ENCODE measurements at places on chromosomes 5 and 9.
A peak's percentile ranks its signal among the peaks of the same experiment; 100 is the strongest.

GRCh38 chr5:146893991-146894390, 15.4 kb upstream of the PPP2R2B start:
- no peak for DNase-seq

- no peak for DNase-seq
These were observed 48.5 kb downstream of the PLK2 start for GRCh38 chr5:58411372-58411771.

GRCh38 chr5:158522776-158523175, 576.9 kb downstream of the EBF1 start:
- DNase-seq, result no peak

DNA sequence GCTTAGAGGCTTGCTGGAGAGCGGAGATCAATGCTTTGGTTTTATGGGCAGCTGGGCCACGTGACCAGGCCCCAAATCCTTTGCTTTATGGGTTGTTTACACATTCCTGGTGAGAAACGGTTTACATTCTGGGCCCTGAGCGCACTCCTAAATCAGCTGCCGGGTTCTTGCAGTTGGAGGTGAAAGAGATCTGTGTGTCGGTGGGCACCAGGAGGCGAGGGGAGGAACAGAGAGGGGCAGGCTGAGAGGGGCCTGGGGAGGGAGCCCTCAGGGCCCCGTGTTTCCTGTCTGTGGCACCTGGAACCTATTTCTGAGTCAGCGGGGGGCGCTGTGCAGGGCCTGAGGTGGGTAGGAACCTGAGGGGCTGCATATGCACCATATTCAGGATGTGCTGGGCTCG, 63.5 kb upstream of the HAND1 start:
- DNase-seq, result no peak

GRCh38 chr9:21974722-21975409, 19.3 kb downstream of the CDKN2A start:
- DNase-seq, result no peak

GRCh38 chr5:110525762-110526161, 200.7 kb downstream of the TMEM232 start:
- DNase-seq, result no peak

DNA sequence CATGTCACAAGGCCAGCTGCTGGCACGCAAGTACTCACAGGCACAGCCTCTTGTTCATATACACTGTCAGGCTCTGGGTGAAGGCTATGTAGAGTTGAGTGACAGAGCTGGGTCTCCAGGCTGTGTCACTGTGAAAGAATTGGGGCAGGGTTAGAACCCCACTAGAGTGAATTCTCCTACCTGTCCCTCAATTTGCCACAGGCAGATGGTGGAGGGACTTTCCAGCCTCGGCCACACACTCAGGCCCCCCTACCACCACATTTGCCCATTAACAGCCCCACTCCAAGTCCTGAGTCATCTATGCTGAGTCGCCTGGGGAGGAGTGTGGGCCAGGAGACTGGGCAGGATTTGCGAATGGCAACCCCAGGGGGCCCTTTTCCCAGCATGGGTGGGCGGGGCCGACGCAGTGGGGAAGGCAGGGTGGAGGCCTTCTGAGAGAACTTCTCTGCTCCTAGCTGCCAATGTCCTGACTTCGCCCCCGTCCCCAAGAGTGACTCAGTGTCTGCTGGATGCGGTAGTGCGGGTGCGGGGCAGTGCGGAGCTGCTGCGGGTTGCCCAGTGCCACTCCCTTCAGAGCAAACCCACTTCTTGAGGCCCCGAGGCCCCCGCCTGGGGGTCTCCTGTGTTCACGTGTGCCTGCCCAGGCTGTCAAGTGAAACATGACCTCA, 50.3 kb upstream of the PSD2 start:
- DNase-seq, result peak; percentile 98

DNA sequence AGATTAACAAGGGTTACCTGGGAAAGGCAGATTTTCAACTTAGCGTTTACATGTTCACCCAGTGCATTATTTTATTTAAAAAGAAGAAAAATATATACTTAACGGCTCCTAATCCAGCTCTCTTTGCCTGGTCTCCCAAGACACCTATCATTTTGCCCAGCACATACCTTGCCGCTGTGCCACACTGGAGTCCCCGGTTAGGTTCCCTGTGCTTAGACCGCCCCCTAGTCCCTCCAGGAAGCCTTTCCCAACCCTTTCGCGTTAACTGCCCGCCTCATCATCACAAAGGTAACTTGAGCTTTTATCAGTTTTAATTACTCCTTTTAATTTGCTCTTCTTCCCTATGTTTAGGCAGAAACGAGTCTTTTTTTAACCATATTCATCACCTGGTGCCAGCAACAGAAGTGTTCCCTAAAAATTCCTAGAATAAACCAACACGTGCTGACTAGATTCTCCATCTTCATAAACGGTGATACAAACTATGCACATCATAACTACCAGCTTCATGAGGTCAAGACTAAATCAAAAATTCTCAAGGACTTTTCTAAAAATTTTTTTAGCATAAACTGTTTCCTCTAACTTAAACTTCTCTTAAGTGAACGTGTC, 19.7 kb downstream of the DNAJA1 start:
- no peak for DNase-seq

DNA sequence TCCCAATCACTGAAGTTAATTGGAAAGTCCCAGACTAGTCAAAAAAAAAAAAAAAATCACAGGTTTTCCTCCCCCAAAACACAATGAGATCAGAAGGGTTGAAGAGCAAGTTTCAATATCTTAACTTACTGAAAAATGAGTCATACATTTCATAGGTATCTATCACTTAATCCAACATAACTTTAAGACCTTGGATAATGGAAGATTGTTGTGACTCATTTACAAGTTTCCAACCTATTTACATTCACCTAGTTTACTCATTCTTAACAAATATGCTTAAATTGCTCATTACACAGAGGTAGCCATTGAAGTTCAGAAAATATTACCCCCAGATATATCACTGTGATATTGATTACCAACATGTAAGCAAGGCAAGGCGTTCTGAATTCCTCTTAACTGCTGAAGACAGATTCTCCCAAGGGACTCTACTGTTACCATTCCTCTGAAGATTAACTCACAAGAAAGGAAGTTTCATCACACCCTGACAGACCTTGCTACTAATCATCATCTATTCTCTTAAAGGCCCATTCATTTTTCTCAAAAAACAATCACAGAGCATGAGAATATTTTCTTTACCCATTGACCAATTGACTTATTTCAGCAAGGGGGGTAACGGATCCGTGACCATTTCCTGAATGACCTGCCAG, 563.8 kb downstream of the TLE1 start:
- peak; percentile 62 for DNase-seq

DNA sequence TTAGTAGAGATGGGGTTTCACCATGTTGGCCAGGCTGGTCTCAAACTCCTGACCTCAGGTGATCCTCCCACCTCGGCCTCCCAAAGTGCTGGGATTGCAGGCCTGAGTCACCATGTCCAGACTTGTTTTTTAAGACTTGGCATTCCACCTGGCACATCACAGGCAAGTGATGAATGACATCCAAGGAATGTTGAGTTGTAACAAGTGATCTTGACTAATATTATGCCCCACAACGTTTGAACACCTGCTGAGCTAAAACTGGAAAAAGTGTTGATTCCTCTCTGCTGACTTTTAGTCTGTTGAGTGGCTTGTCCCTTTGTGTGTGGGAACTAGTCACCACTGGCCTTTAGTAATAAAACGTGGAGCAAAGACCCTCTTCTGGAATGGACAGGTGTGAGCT, 54.6 kb downstream of the SUB1 start:
- DNase-seq, result no peak

DNA sequence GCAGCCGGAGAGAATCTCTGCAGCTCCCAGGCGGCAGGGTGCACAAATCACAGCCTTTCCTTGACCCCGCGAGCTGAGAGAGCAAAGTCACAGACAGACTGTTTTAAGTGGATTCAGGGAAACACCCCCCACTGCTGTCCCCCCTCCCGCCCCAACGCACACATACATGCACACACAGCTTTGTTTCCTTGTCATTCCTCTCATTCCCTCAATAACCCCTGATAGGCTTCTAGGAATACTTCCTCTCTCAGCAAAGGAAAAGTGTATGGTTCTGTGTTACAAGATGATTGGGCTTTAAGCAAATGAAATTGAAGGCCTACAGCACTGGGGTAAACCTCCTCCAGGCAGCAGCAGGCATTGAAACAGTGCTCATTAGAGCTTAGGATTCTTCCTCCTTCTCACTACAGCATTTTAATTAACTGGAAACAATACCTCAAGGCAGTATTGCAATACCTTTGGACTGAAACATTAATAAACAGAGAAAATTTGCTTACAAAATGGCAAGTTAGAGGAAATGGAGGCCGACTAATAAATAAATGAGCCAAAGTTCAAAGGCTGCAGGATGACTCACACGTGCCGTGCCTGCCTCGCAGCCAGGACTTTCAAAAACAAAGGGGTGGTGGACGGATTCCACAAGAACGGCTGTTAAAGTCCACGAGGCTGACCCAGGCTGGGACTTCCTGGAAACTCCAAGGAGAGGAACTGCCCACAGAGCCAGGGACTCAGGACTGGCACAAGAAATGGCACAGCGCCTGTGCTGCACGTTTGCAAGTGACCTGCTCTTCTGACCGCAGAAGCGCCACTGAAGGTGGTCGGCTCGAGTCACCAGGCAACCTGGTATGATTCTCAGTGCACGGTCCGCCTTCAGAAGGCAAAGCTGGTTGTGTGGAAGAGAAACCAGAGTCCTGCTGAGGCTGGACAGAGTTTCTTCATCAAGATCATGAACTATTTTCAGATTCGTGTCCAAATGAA, 236.2 kb downstream of the SYK start:
- DNase-seq, result peak; percentile 81

GRCh38 chr9:101398930-101399642, 435 bp downstream of the ZNF189 start:
- DNase-seq, result no peak

- no peak for DNase-seq
These were observed 16.5 kb downstream of the GRXCR2 start for GRCh38 chr5:145856285-145856818.

- DNase-seq, result no peak
These were observed 77.1 kb downstream of the BAAT start for GRCh38 chr9:101307524-101308213.

DNA sequence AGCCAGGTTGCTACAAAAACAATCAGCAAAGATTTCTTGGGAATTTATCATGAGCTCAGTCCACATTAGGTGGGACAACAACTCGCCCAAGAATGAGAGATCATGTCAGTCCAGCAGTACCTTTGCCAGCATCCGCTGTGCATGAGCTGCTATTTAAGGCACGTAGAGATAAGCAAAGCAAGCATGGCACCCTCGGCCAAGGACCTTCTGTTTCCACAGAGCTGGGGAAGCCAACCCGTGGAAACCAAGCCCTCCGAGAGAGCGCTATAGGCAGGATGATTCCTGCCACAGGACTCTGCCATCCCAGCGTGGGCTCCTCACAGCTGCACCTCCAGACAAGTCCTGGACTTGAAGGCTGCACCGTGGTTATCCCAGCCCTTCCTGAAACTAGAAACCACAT, 189.5 kb upstream of the PPP1R26 start:
- no peak for DNase-seq

DNA sequence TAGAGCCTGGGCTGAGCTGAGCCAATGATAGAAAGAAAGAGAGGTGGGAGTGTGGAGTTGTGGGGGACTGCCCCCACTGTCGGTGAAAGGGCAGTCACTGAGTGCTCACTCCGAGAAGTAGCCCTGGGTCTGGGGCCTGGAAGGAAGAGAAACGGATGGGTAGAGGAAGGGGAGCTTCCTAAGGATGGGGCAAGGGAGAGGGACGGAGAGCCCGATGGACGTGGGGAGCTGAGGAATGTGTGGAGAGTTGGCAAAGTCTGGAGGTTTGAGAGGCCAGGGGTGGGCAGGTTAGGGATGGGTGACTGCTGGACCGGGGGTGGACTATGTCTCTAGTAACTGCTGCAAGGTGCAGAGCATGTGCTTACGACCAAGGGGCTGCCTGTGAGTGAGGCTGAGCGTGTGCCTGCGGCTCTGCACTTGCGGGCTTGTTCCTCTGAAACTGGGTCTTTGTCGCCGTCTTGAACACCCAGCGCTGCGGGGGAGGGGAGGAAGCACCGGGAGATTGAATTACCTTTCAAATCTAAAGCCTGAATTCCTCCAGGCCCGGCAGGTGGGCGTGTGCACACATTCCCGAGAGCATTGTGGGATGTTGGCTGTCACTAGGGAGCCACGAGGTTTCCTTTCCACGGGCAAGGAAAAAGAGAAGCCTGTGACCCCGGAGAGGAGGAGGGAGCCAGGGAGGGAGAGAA, 76.4 kb upstream of the ARAP3 start:
- DNase-seq, result no peak

- no peak for DNase-seq
These were observed 566.6 kb downstream of the ZNF608 start for GRCh38 chr5:124179819-124180218.

- no peak for DNase-seq
These were observed 1053.5 kb downstream of the NR2F1-AS1 start for GRCh38 chr5:92527311-92528078.

DNA sequence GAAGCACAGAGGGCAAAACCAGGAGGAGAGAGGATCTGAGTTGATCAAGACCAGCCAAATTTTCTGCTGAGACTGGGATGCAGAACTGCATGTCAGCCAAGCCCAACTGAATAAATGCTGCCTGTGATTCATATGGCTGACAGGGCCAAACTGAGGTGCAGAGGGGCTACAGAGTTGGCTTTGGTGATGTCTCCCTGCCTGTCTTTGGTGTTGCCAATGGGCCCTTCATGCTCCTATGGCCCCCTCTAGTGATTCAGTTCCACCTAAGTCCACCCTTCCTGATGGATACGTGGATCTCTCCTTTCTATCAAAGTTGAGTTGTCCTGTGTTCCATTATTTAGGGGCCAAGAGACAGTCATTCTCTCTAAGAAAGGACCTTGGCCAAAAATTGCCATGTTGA, 163.6 kb upstream of the TLE4 start:
- no peak for DNase-seq

DNA sequence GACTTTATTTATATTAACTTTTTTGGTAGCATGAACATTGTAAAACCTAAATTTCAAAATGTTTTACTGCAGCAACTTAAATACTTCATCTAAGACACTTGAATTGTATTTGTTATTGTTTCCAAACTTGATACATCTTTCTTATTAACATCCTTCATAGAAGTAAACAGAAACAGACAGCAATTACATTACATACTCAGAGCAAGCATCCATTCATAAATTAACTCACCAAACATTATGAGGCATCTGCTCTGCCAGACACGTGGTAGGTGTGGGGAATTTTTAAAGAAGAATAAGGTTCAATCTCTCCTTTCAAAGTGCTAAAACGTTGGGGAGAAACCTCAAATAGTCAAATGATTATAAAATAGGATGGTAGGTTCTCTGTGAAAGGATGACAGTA, 130.8 kb downstream of the MUSK start:
- no peak for DNase-seq

DNA sequence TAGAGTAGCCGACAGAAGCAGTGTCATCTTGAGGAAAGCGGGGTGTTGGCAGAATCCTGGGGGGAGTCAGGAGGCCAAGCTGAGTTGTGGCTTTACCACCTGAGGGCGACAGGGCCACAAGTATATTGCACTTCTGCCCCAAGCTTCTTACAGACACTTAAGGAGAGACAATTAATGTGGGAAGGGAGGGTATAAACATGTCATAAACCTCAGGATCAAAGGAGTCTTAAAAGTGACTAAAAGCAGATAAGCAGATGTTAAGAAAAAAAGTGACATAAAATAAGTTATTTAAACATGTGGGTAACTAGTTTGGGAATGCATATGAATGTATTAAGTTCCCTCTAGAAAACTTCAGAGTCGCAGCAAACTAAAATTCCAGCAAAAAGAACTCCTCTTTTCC, 63.9 kb downstream of the ERAP1 start:
- no peak for DNase-seq
